ENCODE measurements at places on chromosomes 4 and X. TPM values are rescaled to one million over a fixed set of nuclear protein-coding genes. Genes with fewer than 3 reads are reported as not detected.
A peak's percentile ranks its signal among the peaks of the same experiment; 100 is the strongest.

TLR1 gene
- 6.5 TPM for total RNA-seq

DNA sequence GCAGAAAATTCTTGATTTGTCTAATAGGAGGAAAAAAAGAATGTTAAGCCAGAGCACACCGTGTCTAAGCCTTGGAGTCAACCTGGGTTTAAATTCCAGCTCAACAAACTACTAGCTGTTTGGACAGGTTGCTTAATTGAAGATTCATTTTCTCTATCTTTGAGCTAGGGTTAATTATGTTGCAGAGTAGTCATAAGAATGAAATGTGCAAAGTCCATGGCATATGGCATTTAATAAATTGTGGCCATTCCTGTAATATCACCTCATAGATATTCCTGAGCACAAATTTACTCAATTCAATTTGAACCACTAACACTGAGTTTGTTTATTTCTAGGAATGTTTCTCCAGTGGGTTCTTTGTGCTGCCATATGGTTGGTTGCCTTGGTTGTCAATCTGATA lies 4.6 kb downstream of the TMEM144 start:
- DNase-seq: no peak

FABP2 gene
- not detected for total RNA-seq

CFAP99 gene
- not detected for total RNA-seq

GRCh38 chrX:7120878-7121219 lies 26.7 kb upstream of the STS start:
- DNase-seq: no peak

GRCh38 chr4:7871356-7871755 lies 68.3 kb downstream of the AFAP1 start:
- no peak for DNase-seq

DNA sequence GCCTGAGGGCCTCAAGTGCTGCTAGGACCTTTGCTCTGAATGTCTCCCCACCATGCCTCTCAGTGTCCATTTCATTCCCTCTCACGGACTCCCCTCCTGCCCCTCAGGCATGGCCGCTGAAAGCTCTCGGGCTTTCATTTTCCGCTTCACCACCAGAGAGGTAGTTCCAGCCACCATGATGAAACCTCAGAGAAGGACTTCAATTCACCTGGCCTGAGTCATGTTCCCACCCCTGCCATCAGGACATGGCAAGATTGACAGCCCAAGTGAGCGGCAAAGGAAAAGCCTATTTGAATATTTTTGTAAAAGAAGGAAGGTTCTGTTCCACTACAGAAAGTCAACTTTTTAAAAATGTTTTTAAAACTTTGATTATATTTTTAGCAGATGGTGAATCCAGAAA lies 249.3 kb upstream of the GALNT7 start:
- no peak for DNase-seq

AR gene
- total RNA-seq: 11.4 TPM

DNA sequence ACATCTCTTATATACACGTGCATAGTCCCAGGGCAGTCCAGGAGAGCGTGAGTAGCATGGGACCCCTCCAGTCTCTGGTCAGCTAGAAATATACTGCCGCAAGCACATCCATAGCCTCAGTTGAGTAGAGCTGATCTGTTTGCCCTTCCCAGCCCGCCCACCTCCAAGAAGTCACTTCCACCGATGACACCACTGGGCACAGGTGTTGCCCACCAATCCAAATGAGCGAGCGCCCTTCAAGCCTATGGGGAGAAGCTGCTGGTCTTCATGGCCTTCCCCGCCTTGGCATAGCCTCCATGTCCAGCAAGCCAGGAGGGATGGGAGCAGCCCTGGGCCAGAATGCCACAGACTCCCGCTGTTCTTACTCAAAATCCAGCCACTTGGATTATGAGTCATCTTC lies 10.2 kb downstream of the DUSP9 start:
- no peak for DNase-seq

DNA sequence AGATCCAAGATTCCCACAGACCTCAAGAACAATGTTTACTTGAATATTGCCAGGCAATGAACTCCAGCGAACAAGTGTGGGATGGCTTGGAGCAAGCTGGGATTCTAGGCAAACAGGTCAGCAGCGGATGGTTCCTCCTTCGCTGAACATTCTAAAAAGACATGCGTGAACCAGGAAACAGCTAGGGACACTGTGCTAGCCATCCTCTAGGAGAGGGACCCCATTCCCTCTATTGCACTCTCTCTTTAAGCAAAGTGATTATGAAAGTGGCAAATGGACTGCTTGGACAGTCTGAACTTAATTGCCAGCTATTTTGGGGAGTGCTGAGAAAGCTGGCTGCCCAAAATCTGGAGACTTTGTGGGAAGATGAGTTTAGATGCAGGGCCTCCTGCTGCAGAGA lies 29.9 kb upstream of the TEC start:
- DNase-seq: no peak

GRCh38 chr4:147644471-147644870 lies 27.3 kb downstream of the TMEM184C start:
- DNase-seq: no peak

POU4F2 gene
- total RNA-seq: not detected

GAGE12D gene
- total RNA-seq: not detected

DNA sequence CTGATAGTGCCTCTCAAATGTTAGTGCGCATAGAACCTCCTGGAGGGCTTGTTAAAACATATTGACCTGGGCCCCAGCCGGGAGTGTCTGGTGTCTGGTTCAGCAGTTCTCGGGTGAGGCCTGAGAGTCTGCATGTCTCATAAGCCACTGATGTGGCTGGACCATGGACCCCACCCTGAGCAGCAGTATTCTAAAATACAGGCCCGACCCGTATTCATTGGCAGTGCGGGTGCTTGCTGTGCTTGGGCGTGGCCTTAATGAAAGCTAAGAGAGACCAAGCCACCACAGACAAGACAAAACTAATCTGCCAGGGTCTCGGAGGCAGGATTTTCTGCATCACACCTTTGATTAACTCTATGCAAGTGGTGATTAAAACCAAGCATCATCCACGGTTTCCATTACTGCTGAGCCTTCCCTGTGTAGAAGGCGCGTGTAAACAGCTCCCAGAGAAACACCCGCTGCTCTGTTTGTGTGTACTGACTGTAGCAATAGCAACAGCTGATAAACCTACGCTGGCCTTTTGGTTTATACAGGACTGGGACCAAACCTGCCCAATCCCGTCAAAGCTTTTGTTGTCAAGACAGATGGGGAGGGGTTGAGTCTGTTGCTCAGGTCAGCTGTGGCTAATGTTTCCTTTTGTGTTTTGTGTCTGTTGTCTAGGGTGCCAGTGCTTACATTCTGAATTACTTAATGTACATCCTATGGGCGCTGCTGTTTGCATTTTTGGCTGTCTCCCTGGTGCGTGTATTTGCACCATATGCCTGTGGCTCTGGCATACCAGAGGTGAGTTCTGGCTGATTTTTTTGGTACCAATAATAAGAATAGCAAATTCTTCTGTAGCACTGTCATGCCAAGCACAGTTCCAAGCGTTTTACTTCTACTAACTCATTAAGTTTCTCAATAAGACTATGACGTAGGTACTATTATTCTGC lies 40.8 kb downstream of the CLCN4 start:
- no peak for DNase-seq

DNA sequence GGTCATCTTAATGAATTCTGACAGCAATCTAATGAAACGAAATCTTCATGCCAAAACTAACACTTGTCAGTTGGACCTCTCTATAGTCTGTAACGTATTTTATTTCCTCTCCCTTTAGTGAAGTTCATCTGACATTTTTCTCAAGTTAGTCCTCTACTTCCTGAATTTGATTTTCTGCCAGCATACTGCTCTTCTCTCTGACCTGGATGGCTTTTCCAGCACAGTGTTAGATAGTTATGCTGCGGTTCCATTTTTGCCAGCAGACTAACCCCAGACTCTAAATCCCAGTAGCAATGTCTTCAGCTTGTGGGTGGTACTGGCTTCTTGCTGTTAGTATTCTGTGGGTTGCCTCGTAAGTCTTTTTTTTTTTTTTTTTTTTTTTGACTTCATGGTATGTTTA lies 146.7 kb upstream of the VEGFC start:
- DNase-seq: peak; percentile 5

DNA sequence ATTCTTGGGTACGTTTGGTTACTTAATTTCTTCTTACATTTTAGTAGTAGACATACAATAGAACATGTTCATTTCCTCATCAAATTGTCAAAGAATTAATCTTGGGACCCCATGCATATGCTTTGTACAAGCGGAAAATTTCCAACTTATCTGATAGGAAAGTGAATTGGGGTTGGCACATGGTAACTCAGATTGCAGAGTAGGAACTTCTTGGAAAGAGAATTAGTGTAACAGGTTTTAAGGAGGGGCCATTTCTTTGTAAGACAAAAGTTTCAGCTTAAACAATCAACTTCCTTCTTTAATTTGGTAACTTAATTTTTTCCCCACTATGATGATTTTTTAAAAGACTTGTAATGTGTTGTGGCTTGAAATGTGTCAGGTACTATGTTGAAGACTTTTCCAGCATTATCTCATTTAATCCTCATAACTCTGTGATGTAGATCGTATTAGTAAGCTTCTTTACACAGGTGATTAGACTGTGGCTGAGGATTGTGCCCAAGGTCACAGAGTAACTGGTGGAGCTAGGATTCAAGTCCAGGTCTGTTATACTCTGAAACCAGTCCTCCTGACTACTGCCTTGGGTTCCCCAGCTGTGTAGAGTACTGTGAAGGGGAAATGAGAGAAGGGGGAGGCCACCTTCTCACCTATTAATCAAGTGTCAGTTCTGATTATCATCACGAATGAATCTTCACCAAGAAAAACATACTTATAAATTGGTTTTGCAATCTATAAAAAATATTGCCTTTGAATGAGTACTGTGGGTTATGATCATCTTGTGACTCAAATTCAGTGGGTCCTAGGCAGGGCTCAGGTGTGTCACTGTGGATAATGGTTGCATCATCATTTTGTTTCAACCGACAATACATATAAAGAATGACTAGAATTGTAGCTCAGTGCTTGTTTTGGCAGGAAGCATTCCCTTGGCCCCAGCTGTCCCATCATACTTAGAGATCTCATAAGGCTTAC lies 4.3 kb downstream of the GK start:
- no peak for DNase-seq

DNA sequence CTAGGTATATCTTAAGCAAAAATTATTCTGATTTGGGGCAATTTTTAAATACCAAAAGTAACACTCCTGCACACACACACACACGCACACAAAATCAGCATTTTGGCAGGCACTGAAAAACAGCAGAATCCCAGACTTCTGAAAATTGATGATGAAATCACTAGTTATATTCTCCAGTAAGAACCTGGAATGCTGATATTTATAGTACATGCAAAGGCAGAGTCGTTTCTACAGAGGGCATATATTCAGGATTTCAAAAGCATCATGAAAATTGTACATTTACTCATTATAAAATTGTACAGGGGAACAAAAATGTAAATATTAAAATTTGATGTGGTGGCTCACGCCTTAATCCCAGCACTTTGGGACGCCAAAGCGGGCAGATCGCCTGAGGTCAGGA lies 352.5 kb upstream of the PITX2 start:
- DNase-seq: no peak

DNA sequence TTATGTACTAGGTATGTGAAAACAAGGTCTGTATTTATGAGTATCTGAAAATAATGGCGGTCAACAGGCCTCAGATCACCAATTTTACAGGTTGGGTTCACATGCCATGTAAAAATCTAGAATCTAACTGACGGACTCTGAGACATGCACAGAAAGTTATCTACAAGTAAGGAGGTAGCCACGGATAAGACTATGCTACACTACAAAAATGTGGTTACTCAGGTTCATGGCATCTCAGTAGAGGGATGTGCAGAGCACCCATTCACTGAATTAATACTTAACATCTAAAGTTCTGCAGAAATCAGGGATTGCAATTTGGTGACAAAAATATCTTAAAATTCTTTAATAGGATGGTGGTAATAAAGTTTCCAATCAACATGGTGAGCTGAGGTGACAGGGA lies 155.9 kb downstream of the APBB2 start:
- no peak for DNase-seq

HEPH gene
- 3.0 TPM for total RNA-seq

DNA sequence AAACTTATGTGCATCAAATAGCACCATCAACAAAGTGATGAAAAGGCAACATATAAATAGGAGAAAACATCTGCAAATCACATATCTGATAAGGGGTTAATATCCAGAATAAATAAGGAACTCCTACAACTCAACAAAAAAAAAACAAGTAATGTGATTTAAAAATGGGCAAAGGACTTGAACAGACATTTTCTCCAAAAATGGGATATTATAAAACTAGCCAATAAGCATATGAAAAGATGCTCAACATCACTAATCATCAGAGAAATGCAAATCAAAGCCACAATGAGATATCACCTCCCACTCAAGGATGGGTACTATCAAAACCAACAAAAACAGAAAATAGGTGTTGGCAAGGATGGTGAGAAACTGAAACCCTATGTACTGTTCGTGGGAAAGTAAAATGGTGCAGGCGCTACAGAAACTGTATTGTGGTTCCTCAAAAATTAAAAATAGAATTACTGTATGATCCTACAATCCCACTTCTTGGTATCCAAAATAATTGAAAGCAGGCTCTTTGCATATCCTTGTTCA lies 2.4 kb downstream of the DNAJB14 start:
- no peak for DNase-seq

DNA sequence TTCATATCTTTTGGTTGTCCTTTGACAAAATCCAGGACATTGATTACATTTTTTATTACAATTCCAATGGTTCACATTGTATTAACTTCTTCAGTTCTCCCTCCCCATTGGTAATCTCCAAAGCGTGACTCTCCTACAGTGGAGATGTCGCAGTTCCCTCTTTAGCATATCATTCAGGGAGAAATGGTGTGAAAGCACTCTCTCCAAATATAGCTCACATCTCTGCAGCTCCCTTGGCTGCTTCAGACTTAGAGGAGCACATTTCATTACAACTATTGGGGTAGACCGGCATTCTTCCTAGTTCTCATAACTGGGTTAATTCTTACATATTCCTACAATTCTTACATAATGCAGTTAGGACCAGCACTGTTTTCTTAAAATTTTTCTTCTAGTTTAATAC lies 25.3 kb downstream of the RNF150 start:
- no peak for DNase-seq

IDS gene
- 26.3 TPM for total RNA-seq

CENPVL2 gene
- total RNA-seq: not detected

GRCh38 chr4:51930557-51930956 lies 87.6 kb downstream of the DCUN1D4 start:
- DNase-seq: no peak

GRCh38 chr4:5144384-5144783 lies 93.1 kb downstream of the STK32B start:
- DNase-seq: no peak

GRCh38 chr4:71520850-71521249 lies 182.0 kb downstream of the SLC4A4 start:
- DNase-seq: no peak

XAGE1A gene
- not detected for total RNA-seq

DNA sequence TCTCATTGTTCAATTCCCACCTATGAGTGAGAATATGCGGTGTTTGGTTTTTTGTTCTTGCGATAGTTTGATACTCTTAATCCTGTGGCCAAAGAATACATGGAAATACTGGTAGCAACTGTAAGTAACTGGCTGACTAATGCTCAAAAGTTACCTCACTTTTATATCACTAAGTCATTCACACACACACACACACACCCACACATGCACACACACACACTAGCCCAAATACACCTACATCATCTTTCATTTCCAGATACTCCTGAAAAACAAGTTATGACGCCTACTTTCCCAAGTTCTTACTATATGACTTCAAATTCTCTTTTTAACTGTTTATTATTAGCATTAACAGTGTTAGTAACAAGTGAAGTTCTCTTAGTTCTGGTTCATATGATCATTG lies 101.3 kb downstream of the DCHS2 start:
- no peak for DNase-seq

- DNase-seq: peak; percentile 41
These were observed 57.9 kb downstream of the CLDN22 start for GRCh38 chr4:183261953-183262775.

- DNase-seq: no peak
These were observed 94.8 kb upstream of the LANCL3 start for GRCh38 chrX:37476571-37477170.

SPIN2A gene
- 0.21 TPM for total RNA-seq

Data from pulmonary artery endothelial cell (primary cell).